ENCODE measurements at places on chromosomes 16 and 17.

DNA sequence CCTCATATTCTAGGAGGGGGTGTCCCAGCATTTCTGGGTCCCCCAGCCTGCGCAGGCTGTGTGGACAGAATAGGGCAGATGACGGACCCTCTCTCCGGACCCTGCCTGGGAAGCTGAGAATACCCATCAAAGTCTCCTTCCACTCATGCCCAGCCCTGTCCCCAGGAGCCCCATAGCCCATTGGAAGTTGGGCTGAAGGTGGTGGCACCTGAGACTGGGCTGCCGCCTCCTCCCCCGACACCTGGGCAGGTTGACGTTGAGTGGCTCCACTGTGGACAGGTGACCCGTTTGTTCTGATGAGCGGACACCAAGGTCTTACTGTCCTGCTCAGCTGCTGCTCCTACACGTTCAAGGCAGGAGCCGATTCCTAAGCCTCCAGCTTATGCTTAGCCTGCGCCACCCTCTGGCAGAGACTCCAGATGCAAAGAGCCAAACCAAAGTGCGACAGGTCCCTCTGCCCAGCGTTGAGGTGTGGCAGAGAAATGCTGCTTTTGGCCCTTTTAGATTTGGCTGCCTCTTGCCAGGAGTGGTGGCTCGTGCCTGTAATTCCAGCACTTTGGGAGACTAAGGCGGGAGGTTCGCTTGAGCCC is 11.6 kb downstream of the STH start:
- no peak for DNase-seq

- no peak for DNase-seq
These were observed 13.1 kb upstream of the LASP1NB start for GRCh38 chr17:38912221-38912813.

GRCh38 chr16:8044796-8045195 is 545.5 kb downstream of the TMEM114 start:
- no peak for DNase-seq

DNA sequence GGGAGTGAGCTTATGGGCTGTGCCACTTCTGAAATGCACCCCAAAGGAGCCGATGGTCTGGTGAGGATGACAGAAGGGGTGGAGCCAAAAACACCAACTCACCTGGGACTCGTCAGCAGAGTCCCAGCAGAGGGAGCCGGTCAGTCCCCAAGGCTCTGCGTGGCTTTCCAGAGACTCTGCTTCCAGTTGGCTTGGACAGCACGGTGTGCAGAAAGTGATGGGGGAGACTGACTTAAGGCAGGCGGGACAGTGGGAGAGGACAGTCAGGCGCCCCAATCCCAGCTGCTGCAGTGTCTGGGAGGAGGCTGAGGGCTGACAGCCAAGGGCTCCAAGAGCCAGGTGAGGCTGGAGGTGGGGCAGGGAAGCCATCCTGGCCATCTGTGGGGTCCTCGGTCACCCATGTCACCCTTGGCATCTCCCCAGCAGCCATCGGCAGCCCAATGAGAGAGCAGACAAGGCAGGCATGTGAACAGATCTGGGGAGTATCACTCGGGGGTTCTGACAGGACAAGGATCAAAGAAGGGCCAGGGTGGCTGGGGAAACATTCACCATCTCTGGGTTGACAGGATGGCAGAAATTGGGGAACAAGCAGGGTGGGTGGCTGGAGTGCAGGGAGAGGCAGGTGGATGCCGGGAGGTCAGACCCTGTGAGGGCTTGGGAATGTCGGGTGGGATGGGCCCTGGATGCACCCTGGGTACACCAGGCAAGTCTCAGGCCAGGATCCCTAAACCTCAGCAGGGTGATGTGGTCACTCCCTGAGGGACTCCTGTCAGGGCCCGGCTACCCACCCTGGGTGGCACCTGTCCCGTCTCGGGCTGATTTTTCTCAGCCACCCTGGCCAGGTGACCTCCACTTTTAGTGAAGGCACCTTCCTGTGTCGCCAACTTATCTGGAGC is 8.9 kb upstream of the KRTAP17-1 start:
- DNase-seq = no peak

DNA sequence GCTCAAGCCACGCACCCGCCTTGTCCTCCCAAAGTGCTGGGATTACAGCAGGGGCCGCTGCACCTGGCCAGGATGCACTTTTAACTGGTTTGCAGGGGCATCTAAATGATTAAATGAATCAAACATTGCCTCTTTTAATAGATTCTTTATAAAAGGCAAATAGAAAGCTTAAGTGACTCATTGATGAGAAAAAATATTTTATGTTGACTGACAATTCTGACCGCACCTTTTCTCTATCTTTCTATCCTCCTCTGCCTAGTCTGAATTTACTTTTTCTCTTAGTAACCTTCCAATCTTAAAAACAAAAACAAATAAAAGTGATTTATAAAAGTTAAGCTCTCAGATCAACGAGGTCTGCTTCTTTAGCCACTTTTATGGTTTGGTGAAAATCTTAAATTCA is 35.3 kb downstream of the SLC39A11 start:
- no peak for DNase-seq

All from activated gamma-delta T cell (primary cell).